ENCODE measurements at places on chromosomes 5 and 9.

DNA sequence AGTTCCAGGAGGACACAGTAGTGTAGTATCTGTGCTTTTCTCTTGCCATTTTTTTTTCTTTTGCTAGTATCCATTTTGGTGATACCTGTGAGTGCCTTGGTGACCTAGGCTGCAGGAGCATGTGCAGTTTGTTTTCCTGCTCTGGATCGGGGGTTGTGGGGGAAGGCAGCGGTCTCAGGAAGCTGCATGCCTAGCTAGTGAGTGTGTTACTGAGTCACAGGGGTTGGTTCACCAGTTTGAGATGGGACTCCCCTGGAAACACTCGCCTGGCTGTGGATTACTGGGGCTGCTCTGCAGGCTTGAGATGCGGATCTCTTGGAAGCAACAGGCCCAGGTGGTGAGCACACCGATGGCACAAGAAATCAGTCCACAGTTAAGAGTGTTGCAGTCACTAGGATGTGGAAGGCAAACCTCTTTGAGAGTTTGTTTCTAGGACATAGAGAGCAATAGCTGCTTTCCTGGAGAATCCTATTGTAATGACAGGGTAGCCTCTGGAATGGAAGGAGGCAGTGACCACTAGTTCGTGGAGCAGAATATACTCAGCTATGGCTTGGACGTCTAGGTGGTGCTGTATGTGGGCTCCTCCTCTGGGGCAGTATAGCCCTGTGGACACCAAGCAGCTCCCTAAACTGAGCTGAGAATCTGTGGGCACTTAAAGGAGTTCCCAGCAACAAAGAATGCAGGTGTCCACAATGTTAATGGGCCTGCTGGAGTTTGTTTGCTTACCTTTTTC, 20.0 kb upstream of the SPATA31E1 start:
- no peak for DNase-seq

DNA sequence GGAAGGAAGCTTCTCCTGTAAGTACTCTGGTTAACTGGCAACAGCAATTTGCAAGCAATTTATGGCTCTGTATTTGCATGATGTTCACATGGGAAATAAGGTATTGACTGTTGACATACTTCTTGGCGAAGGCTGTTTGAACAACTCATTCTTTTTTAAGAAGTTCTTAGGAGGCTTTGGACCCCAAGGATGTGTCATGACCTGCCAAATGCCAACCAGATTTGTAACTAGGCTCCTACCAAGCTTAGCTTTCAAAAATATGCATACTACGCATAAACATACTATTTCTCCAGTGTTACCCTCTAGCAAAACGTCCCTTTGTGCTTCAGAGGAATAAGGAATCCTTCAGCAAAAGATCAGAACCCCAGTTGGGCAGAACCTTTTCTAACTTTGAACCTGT, 165.2 kb upstream of the MSX2 start:
- DNase-seq: no peak

DNA sequence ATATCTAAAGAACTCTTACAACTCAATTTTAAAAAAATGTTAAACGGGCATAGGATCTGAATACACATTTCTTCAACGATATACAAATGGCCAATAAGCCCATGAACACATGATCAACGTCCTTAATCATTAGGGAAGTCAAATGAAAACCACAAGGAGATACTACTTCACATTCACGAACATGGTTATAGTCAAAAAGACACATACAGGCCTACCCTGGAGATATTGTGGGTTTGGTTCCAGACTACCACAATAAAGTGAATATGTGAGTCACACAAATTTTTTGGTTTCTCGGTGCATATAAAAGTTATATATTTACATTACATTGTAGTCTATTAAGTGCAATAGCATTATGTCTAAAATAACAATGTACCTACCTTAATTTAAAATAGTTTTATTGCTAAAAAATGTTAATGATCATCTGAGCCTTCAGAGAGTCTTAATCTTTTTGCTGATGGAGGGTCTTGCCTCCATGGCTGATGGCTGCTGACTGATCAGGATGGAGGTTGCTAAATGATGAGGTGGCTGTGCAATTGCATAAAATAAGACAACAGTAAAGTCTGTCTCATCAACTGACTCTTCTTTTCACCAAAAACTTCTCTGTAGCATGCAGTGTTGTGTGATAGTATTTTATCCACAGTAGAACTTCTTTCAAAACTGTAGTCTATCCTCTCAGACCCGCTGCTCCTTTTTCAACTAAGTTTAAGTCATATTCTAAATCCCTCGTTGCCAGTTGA, 15.1 kb downstream of the AK3 start:
- no peak for DNase-seq

DNA sequence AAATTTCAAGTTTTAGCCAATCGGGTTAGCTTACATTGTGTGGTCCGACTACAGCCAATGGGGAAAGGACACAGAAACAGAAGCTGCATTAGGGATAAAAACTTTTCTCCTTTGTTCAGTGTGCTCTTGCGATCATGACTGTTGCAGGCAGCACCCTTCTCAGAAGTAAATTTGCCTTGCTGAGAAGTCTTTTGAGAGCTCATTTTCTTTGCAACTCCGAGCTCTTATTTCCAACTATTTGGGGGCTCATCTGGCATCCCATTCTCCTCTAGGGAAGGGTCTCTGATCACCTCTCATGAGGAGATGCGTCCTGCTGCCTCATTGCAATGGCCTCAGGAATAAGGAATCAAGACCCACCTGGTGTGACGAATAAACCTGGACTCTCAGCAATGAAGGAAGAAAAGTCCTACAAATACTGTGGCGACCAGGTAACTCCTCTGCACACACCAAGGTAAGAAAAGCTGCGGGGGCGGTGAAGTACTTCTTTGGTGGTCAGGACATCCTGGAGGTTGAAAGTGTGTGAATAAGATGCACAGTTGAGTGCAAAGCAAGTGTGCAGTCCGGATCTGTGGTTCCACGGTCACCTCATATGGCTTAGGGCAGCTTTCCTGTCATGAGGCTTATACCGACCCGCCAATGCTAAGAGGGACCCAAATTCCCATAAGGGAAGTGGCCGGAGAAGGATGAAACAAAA, 20.4 kb downstream of the CNOT8 start:
- DNase-seq: no peak

GRCh38 chr5:110851357-110851756, 112.5 kb downstream of the SLC25A46 start:
- DNase-seq: no peak

GRCh38 chr9:127567035-127567729, 44.9 kb upstream of the STXBP1 start:
- DNase-seq: no peak

DNA sequence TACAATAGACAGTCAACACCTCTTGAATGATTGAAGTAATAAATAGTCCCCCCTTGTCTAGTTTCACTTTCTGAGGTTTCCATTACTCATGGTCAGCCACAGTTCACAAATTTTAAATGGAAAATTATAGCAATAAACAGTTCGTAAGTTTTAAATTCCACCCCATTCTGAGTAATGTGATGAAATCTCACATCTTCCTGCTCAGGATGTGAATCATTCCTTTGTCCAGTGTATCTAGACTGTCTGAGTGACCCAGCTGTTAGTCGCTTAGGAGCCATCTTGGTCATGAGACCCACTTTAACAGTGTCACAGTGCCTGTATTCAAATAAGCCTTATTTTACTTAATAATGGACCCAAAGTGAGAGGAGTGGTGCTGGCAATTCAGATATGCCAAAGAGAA, 311.6 kb upstream of the PRR16 start:
- no peak for DNase-seq

GRCh38 chr9:8515748-8516147, 716.2 kb upstream of the DMAC1 start:
- no peak for DNase-seq

DNA sequence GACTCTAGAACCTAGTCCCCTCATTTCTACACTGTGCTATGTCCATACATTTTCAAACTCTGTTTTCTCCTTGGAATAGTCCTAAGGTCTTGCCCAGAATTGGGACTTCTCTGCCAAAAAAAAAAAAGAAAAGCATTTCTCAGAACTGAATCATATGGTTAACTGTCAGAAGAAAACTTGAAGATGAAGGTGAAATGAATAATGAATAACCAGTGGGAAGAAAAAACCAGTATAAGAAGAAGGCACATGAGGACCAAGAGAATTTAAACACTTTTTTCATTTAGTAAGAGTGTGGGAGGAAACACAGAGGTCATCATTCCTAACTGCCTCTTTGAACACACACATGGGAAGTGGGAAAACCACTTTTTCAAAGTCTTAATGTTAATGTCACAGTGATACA, 197.7 kb downstream of the PRELID2 start:
- no peak for DNase-seq

DNA sequence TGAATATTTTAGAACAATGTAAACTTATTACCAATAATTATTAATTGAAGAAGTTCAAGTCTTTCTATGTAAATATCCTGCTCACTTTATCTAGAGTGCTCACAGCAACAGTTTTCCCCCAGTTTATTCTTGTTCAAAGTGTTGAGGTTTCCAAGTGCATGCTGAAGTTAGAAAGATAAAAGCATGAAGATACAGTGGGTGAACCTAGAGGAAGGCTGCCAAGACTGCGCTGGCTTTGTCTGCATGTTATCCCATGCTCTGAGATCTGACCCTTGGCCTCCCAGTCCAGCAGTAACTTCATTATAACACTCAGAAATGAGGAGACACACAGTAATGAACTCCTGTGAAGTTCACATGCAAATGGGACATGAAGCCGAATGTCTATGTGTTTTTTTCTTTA, 76.0 kb upstream of the PIP5K1B start:
- DNase-seq: no peak

GRCh38 chr5:6159832-6160430, 218.4 kb downstream of the MED10 start:
- no peak for DNase-seq

DNA sequence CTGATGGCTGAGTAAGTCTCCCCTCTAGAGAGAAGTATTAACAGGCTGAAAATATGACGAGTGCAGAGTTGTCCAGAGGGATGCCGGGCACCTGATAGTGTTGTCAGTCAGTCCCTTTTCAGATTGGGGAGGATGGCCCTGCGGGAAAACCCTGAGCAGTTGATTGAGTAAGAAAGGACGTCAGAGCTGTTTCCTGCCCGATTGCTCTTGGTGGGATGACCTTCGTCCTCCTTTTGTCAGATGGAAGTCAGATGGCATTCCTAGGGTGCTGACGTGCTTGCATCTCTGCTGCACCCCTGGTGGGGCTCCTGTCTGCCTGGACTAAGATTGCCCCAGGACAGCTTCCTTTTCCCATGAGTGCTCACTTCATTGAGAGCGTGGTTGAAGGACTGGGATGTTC, 9.8 kb downstream of the ZNF354B start:
- DNase-seq: no peak

DNA sequence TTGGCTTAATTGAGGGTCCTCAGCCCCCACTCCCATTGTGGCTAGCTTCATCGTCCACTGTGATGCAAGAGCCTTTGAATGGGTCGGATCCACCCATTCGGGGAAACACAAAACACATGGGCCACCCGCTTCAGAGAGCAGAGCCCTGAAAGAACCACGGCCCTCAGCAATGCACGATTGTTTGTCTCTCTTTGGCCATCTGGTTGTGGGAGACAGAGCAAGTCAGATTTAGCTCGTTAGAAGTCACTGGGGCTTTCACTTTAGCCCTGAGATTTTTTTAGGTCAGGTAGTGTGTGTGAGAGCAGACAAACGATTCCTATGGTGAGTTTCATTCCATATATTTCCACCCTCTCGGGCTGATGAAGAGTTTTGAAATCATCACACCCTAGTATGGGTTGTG, 12.9 kb upstream of the COL15A1 start:
- no peak for DNase-seq

DNA sequence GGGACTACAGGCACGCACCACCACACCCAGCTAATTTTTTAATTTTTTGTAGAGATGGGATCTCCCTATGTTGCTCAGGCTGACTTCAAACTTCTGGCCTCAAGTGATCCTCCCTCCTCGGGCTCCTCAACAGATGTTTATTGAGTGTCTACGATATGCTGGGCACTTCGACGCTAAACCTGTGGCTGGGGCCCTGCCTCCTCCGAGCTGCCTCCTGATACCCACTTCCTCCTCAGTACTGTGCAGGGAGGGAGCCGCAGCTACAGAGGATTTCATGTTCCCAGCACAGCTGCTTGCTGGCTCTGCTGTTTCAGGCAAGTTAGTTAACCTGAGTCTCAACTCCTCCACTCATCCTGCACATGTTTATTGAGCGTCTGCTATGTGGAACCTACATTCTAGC, 9.6 kb downstream of the AIF1L start:
- no peak for DNase-seq

DNA sequence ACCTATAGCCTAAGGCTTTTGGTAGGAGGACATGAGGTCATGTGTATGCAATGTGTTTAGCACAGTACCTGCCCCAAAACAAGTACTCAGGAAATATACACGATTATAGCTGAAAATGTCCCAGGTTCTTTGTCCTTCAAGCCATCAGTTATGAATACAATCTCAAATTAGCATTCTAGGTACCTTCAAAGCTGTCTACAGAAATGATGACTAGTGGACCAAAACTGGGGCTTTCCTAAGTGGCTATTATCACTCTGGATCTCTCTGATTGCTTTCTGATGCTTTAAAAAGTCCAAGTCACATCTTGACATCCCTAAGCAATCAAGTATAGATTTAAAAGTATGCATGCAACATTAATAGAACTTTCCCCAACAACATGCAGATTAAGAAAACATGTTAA, 93.0 kb upstream of the SLIT3 start:
- no peak for DNase-seq

All from left renal pelvis (tissue), 4 donors.